ENCODE measurements at places on chromosomes 13 and 19.

- DNase-seq: peak; percentile 73
Observed at GRCh38 chr13:66992183-66992582, 238.0 kb downstream of the PCDH9 start.

GRCh38 chr13:106481919-106482318, 53.5 kb downstream of the EFNB2 start:
- DNase-seq: no peak

DNA sequence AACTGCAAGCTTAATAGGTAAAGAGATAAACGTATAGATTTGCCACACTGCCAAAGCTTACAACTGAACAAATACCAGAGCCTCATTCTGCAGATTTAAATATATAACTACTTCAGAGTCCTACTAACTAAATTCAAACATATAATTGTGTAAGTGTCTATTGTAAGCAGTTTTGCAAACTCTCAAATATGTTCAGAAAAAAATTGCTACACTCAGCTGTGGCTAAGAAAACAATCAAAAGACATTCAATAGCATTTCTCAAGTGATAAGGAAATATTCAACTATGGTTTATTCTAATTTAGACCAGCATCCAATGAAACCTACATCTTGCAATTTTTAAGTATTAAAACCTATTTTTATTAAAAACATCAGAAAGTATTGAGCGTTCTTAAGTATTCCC, 202.4 kb downstream of the KCTD12 start:
- no peak for DNase-seq

DNA sequence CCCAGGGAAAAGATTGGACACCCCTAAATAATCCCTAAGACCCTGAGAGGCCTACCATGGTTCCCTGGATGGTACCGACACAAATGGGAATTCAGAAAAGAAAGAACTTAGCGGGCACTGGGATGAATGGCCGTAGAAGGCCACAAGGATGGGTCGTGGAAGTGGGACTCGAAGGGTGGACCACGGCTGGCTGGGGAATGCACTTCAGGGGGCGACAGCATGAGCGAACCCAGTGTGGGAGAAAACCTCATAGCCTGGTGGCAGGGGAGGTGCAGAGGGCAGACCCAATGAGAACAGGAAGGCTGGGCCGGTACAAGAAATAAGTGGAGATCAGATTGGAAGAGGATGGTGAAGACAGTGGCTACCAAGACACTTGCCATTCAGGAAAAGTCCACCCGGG, 28.7 kb downstream of the LATS2 start:
- no peak for DNase-seq

DNA sequence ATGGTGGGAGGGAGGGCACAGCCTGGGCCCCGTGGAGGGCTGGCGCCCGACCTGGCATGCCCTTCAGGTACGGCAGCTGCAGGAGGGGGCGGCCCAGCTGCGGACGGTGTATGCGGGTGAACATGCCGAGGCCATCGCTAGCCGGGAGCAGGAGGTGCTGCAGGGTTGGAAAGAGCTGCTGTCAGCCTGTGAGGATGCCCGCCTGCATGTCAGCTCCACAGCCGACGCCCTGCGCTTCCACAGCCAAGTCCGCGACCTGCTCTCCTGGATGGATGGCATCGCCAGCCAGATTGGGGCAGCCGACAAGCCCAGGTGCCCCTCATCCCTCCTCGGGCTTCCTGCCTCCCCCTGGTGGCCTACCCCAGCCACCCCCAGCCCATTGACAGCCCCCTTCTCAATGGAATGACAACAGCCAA, 16.6 kb upstream of the SHKBP1 start:
- no peak for DNase-seq

DNA sequence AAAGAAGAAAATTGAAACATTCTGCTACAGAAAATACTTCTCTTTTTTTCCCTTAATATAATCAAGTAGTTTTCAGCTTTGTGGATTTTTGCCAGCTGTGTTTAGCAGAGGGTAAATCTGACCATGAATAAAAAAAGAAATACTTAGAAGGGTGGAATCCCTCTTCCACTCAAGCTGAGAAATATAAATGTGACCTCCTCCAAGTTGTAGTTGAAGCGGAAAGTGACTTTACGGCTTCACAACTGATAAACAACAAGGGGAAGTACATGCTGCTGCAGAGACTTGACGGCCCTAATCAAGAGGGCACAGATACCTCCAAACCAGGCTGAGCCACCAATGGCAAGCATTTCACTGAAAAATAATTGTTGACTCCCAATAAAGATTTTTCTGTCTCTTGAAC, 785.0 kb downstream of the SLITRK5 start:
- DNase-seq: no peak

- DNase-seq: no peak
Observed at GRCh38 chr19:801030-801860, 4.0 kb downstream of the PTBP1 start.

DNA sequence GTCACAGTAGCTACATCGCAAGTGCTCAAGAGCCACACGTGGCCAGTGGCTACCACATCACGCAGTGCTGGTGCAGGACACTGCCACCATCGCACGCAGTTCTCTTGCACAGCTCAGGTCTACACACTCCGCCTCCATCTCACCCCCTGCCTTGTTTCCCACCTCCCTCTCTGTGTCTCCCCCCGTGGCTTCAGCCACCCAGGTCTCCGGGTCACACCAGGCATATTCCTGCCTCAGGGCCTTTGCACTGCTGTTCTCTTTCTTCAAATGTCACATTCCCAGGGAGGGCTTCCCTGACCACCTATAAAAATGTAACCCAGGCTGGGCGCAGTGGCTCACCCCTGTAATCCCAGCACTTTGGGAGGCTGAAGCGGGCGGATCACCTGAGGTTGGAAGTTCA, 10.6 kb downstream of the CCDC8 start:
- no peak for DNase-seq

DNA sequence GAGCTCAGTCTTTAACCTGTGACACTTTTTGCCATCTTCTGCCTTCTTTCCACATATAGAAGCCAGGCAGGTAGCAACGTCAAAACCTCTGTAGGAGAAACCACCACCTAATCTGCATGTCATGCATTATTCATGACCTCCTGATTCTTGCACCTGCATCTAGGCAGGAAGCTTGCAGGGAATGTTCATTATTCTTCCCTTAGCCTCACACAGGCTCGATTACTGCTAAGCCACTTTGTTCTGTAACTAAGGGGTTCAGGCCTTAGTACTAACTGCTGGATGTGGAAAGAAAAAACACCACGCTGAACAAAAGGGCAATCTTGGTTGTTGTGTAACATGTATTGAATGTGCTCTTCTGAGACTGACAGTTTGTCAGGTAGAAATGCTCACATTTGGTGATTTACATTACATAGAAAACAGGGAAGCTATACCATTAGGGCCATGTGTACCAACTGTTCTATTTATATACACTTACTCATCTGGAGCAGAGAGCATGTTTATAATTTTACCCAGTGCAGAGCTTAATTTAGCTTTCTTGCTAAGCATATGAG, 366.9 kb downstream of the KLF12 start:
- peak; percentile 70 for DNase-seq

DNA sequence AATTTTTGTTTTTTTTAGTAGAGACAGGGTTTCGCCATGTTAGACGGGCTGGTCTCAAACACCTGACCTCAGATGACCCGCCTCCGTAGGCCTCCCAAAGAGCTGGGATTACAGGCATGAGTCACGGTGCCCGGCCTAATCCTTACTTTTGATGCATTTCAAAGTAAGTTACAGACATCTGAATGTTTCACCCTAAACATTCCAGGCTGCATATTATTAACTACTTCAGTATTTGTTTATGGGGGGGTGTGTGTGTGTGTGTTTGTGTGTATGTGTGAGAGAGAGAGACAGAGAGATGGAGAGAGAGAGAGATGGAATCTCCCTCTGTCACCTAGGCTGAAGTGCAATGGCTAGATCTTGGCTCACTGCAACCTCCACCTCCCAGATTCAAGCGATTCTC, 13.1 kb downstream of the SULT2B1 start:
- peak; percentile 83 for DNase-seq

DNA sequence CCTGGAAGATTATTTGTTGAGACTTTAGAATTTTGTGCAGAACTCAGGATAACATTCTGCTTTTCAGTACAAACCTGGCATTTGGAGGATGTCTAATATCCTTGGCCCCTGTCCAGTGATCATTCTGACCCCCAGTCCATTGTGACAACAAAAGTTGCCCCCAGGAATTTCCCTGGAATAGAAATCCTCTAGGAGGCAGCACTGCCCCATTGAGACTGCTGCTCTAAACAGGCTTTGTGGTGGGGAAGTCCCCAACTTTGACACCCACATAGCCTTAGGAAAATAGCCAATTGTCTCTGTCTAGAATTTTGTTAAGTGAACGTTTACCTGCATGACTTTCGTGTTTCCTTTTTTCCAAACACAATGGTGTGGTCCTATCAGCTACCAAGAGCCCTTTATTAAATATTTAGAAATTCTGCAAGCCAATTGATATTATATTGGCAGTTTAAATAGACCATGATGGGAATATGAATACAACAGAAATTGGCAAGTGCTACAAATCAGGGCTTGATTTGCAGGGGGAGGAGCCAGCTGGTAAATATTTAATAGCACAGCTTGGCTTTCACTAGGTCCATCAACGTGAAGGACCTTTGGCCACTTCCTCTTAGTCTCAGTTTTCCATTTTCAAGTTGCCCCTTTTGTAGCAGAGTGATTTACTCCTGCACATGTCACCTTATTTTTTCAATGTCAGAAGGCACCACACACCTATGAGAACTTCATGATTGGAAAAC, 451.7 kb downstream of the EFNB2 start:
- DNase-seq: peak; percentile 54

GRCh38 chr19:50252111-50252886, 48.9 kb downstream of the MYH14 start:
- no peak for DNase-seq

DNA sequence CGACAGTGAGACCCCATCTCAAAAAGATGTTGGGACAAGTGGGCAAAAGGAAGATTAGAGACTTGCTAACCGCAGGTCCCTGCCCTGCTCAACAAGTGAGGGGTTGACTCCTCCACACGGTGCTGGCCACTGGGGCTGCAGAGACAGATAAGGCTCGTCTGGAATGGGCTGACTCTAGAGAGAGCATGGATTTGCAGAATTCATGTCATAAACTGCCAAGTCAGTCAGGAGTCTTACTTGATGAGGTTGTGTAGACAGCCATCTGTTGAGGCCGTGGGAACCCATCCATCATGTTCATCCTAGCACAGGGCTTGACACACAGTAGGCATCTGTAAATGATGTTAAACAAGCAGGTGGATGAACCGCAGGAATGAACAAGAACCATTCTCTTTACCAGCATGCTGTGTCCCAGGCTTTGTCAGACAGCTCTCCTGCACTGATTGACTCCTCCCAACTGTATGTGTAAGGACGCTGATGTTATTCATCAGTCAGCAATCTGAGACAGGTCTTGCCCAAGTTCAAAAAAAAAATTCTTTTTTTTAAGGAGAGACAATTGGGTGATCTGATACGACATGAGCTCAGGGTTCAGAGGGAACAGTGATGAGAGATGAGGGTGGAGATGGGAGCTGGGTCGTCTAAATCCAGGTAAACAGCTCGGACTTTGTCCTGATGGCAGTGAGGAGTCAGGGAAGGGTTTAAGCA, 8.8 kb downstream of the PAF1 start:
- no peak for DNase-seq

- no peak for DNase-seq
Observed at GRCh38 chr13:38519229-38519911, 167.5 kb upstream of the FREM2 start.

GRCh38 chr19:11165486-11166030, 10.0 kb upstream of the SPC24 start:
- DNase-seq: no peak

DNA sequence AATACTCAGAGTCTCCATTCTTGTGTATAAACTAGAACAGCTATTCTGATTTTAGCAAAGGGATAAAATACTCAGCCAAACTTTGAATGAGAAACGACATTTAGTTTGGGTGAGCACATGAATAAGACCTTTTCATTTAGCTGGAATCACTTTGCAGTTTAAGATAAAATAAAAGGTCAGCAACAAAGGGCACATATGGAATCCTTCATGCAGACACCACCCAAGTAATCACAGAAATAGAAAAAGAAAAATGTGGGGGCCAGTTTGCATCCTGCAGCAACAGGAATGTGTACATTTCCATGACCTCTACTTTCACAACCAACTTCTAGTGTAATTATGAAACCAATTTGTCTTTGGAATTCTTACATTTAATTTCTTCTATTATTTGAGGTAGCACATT, 1637.4 kb downstream of the PCDH9 start:
- DNase-seq: peak; percentile 1

DNA sequence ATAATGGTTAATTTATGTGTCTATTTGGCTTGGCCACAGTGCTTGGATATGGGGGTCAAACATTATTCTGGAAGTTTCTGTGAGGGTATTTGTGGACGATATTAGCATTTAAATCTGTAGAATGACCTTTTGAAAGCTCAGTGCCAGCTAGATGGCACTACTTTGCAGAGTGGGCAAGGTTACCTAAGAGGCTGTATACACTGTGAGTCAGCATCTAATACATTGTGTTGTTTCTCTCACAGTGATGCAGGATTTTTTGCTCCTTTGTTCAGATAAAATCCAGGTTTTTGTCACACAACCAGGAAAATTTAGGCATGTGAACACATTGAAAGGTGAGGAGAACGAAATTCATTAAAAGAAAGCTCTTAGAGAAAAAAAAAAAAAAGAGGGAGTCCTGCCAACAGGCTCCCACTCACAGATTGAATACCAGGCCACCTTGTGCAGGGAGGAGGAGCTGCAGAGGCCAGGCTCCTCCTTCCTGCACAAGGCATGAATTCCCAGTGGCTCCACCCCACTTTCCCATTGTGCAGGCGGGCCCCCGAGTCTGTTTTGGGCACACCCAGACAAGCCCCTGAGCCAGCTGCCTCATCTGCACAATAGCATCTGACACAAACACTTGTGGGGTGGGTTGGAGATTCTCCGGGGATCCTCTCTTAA, 551.0 kb upstream of the ATXN8OS start:
- no peak for DNase-seq

- DNase-seq: no peak
Observed at GRCh38 chr19:45560686-45561085, 23.9 kb downstream of the OPA3 start.

- DNase-seq: peak; percentile 17
Observed at GRCh38 chr13:22915442-22916082, 265.2 kb upstream of the SGCG start.

GRCh38 chr19:41302624-41303351, 7.2 kb upstream of the CCDC97 start:
- no peak for DNase-seq

DNA sequence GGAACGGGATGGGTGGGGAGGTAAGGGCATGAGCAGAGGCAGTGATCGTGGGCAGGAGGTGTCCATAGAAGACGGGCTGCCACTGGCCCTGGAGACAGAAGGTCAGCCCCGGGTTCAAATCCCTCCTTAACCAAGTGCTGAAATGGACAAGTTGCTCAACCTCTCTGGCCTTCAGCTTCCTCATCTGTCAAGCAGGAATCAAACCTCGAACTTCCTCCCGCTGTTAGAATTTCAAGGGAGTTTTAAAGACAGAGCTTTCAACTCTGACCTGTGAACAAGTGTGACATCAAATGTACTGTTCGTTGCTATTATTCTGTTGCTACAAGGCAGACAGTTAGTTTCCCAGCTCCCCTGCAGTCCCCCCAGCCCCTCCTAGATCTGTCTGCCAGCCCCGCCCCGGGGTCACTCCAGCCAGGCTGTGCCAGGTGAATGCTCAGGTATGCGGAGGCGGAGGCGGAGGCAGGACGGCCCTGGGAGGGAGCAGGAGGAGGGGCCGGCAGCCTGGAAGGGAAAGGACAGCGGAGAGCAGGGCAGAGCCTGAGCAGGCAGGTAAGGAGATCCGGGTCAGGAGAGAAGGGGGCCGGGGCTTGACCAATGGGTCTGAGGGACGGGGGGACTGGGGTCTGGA, at the start of gene EPS8L1:
Gene EPS8L1 (plus strand): TSS at position 499 of the 628 bp plus-strand sequence. CDS start 576 bp downstream, outside the sequence.
- no peak for DNase-seq
